ENCODE measurements at places on chromosomes 16 and 17.
A peak's percentile ranks its signal among the peaks of the same experiment; 100 is the strongest.

- DNase-seq: no peak
Observed at GRCh38 chr17:28669918-28670317, 7.9 kb downstream of the SUPT6H start.

- peak; percentile 4 for DNase-seq
Observed at GRCh38 chr16:75116081-75116910, at the start of gene LDHD. LDHD (minus strand) TSS chr16:75116780; CDS start chr16:75116720, 60 bp downstream.

- DNase-seq: no peak
Observed at GRCh38 chr17:77965352-77965751, 6.8 kb downstream of the TNRC6C start.

DNA sequence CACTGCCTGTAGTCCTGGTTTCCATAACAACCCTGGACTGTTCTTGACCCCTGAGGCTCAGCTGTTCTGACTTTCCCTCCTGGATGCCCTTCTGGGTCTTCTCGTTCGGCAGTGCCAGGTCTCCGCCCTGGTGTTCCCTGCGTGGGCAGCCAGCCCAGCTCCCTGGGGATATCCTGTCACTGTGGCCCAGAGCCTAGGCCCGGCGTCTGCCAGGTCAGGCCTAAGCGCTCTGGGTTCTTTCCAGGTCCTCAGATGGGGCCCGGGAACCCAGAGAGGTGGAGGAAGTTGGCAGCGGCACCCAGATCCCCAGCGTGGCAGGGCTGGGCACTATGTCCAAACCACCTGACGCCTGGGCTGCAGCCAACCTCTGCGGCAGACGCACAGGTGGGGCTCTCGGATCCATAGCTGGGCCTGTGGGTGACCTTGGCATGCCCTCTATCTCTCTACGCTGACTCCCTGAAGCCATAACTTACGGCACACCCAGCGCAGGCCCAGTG is 12.5 kb upstream of the ATP2A3 start:
- no peak for DNase-seq

DNA sequence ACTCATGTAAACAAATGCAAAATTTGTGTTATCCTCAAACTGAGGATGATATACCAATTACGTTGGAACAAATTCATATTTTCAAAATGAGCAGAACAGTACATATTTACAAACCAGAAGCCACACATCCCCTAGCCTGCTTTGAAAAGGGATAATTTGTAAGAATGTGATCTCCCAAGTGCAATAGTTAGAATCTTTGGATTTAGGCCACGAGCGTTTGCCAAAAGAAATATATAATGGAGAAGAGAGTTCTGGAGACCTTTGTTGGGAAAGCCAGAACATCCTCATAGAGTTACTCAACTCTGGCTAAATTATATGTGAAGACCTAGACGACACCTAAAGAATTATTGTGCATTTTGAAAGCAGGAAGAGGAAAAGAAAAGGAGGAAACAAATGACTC is 449.3 kb downstream of the KCNJ2 start:
- no peak for DNase-seq

- no peak for DNase-seq
Observed at GRCh38 chr17:39745335-39746144, 7.8 kb downstream of the GRB7 start.

- DNase-seq: peak; percentile 48
Observed at GRCh38 chr17:44779211-44780025, 20.6 kb downstream of the ADAM11 start.

GRCh38 chr17:56640116-56640515 is 46.6 kb downstream of the NOG start:
- no peak for DNase-seq

DNA sequence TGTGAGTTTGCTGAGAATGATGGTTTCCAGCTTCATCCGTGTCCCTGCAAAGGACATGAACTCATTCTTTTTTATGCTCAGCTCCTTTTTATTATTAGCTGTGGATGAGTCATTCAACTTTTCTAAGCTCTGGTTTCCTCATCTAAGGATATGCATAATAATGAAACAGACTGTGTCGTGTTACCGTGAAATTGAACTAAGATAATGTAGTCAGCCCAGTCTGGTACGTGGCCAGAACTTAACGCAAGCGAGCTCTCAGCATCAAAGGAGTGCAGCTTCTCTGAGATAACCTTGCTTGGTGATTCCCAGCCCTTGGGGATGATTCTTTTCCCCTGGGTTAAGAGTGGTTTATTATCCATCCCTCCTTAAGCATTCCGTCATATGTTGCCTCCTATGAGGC is 454.3 kb upstream of the EEF2KMT start:
- DNase-seq: no peak

DNA sequence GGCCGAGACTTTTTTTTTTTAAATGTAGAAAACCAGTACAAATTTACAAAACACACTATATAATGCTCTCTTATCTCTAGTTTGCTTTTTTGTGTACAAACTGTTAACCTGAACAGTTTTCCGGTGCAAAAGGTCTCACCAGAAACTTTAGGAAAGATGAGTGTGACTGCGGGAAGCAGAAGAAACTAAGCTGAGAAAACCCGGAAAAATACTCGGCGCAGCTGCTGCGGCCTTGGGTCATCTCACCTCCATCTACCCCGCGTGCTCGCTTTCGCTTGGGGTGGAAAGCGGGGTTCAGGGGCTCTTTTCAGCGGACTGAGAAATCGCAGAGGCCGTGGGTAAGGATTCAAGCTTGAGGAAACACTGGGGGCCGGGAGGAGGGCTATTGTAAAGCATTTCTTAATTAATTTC is 1.8 kb downstream of the SALL1 start:
- no peak for DNase-seq

DNA sequence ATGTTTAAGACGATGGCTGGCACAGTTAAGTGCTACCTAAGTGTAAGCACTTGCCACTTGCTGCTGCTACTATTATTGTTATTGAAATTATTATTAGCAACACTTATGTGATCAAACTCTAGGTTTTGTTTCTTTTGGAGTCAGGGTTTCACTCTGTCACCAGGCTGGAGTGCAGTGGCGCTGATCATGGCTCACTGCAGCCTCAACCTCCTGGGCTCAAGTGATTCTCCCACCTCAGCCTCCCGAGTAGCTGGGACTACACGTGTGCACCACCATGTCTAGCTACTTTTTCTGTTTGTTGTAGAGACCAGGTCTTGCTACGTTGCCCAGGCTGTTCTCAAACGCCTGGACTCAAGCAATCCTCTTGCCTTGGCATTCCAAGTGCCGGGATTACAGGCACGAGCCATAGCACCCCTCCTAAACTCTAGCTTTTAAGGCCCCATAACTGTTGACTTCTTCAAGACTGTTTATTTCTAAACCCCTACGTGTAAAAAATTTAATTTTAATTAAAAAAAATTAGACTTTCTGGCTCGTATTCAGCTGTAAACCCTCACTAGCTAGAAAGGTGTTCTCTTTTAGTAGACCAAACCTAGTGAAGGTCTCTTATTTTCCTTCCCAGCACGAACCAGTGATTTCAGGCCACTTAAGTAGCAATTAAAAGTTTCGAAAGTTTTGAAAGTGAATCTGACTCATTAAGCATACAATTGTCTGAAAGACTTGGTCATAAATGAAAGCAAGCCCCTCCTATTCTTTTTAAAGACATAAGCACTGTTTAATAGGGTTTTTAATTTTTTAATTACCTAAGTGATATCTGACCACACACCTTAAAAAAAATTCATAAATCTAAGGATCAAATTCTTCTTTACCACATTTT is 11.7 kb upstream of the SCNN1B start:
- DNase-seq: no peak

- no peak for DNase-seq
Observed at GRCh38 chr17:80422981-80423380, 8.0 kb downstream of the ENDOV start.

GRCh38 chr17:61579961-61580360 is 11.1 kb downstream of the NACA2 start:
- DNase-seq: no peak

DNA sequence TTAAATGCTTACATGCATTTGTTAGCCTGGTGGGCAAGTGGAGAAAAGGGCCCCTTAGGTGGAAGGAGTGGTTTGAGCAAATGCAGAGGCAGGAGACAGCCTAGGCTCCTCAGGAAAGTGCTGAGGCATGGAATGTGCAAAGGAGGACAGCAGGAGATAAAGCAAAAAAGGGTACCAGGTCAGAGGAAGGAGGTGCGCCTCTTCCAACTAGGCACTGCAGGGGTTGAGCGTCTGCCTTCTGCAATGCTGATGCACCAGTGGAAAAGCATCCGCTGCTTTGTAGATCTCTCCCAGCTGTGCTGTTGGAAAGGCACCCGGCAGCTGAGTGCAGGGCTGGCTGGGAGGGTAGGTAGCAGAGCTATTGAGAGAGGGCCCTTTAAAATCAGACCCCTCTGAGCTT is 287.0 kb upstream of the XYLT1 start:
- no peak for DNase-seq

DNA sequence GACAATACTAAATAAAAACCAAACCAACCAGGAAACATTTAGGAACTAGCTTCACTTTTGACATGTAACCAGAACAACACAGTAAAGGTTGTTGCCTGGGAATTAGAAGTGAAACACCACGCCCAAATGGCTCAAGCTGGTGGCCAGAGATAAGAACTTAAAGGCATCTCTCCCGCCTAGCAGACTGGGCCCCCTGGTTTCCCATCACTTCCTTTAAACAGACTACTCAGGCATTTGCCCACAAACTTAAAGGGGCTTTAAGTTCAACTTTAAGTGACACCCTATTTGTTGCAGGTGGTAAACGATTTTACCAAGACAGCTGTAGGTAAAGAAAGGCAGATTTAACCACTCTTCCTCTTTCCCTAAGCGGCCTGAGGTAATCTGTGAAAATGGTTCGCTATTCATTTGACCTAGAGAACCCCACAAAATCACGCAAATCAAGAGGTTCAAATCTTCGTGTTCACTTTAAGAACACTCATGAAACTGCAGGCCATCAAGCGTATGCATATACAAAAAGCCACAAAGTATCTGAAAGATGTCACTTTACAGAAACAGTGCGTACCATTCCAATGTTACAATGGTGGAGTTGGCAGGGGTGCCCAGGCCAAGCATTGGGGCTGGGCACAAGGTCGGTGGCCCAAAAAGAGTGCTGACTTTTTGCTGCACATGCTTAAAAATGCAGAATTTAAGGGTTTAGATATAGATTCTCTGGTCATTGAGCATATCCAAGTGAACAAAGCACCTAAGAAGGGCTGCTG is 40.8 kb upstream of the BPTF start:
- peak; percentile 85 for DNase-seq

- DNase-seq: no peak
Observed at GRCh38 chr17:36183001-36183971, 6.8 kb upstream of the TBC1D3B start.

- DNase-seq: no peak
Observed at GRCh38 chr17:60107526-60108257, 29.0 kb upstream of the HEATR6 start.

DNA sequence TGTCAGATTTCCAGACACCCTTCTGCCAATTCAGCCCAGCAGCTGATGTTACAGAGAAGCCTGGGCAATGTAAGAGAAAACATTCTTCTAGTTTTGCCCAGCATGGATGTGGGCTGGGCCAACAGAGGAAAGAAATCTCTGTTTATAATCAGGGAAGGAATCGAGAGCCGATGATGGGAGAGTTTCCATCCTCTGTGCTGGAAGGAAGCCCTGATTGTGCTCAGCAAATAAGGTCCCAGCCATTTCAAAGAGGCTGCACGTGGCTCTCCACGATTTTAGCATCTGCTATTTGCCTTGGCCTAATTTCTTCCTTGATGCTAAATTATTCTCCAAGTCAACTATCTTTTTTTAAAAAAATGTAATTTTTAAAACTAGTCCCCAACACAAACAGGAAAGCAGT is 70.0 kb downstream of the IRX6 start:
- no peak for DNase-seq

GRCh38 chr16:57128771-57129389 is 36.5 kb downstream of the CPNE2 start:
- DNase-seq: no peak

GRCh38 chr17:10295728-10296343 is 77.0 kb downstream of the MYH13 start:
- DNase-seq: peak; percentile 8

- no peak for DNase-seq
Observed at GRCh38 chr17:72506773-72507172, 386.0 kb downstream of the SOX9 start.

- no peak for DNase-seq
Observed at GRCh38 chr17:7328840-7329373, at the start of gene NEURL4. NEURL4 (minus strand) TSS chr17:7329335; CDS start chr17:7329312, 23 bp downstream.

- DNase-seq: peak; percentile 53
Observed at GRCh38 chr17:50841949-50842354, 6.6 kb downstream of the WFIKKN2 start.

- no peak for DNase-seq
Observed at GRCh38 chr17:12398441-12399051, 267.1 kb upstream of the MYOCD start.

DNA sequence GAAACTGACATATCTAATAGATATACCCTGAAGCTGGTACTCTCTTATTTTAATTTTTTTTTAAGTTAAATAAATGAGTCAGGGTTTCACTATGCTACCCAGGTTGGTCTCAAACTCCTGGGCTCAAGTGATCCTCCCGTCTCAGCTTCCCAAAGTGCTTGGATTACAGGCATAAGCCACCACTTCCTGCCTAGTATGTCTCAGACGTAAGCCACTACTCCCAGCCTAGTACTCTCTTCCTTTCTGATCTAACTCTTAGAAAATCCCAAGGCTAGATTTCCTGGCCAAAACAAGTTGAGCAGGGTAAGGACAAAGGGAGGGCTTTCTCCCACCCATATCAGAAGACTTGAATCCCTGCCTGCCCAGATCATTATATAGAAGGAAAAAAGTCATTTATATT is 33.7 kb downstream of the HOXB1 start:
- DNase-seq: no peak

DNA sequence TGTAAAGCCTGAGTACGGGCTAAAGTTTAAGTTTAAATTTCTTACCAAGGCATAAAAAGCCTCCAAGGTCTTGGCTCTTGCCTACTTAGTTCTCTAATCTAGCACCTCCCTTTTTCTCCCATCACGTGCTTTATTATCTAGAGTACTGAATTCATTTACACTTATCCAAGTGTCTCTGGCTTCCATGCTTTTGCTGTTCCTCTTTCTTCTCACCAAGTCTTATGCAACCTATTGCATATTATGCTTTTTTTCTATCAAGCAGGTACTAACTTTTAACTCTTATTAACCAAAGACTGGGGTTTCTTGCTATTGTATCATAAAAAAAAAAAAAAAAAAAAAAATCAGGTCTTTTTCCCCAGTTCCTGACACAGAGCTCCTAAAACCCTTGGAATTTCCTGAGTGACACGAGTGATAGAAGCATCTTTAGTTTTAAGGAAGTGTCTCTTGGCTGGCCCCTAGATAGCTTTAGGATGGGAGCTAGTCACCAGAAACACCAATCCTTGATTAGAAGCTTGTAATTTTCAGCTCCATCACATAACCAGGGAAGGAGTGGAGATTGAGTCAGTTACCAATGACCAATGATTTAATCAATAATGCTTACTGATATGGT is 44.9 kb downstream of the SSH2 start:
- DNase-seq: no peak

GRCh38 chr16:11550791-11551498 is 35.8 kb downstream of the LITAF start:
- DNase-seq: no peak

GRCh38 chr17:80152081-80152702 is 5.3 kb upstream of the EIF4A3 start:
- no peak for DNase-seq

GRCh38 chr16:11202260-11203091 is 53.5 kb downstream of the SOCS1 start:
- no peak for DNase-seq

- no peak for DNase-seq
Observed at GRCh38 chr17:72906306-72906705, 186.2 kb downstream of the SLC39A11 start.
